ENCODE measurements at places on chromosomes 2 and 18. TPM values are rescaled to one million over a fixed set of nuclear protein-coding genes. Genes with fewer than 3 reads are reported as not detected.

Gene UGT1A1
- not detected for total RNA-seq

Gene TRIM43B
- not detected for total RNA-seq

GRCh38 chr18:12478269-12479047 is 70.7 kb downstream of the PRELID3A start:
- DNase-seq, result no peak
- no peaks in the 10 kb centered on the region for H3K4me1 ChIP-seq
- no peak overlapping the region for H3K27ac ChIP-seq
- H3K27me3 ChIP-seq, result no peaks in the 10 kb centered on the region
- no peak overlapping the region for H3K4me3 ChIP-seq

DNA sequence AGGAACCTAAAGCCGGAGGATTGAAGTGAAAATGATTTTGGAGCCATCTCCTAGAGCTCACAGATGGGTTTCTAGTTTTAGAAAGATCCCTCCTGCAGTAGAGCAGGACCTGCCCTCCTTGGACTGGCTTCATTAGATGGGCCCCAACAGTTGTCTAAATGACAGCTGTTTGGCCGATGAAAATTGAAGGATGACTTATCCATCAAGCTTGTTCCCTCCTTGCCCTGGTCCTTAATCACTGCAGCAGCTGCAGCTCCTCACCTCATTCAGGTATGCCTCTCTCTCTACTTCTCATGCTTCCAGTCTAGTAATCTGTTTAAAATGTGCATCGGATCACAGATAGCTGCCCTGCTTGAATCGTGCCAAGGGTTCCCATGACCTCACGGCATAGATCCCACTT is 677.6 kb downstream of the BCL11A start:
- DNase-seq, result no peak
- no peaks in the 10 kb centered on the region for H3K4me1 ChIP-seq
- no peaks in the 10 kb centered on the region for H3K27me3 ChIP-seq

- H3K4me3 ChIP-seq, result no peak overlapping the region
- no peak overlapping the region for H3K27ac ChIP-seq
- no peaks in the 10 kb centered on the region for H3K4me1 ChIP-seq
- no peaks in the 10 kb centered on the region for H3K36me3 ChIP-seq
- no peaks in the 10 kb centered on the region for H3K27me3 ChIP-seq
Measured at GRCh38 chr18:55534547-55534946, 53.4 kb downstream of the TCF4 start.
